ENCODE measurements at places on chromosomes 3 and 15.
A peak's percentile ranks its signal among the peaks of the same experiment; 100 is the strongest.

DNA sequence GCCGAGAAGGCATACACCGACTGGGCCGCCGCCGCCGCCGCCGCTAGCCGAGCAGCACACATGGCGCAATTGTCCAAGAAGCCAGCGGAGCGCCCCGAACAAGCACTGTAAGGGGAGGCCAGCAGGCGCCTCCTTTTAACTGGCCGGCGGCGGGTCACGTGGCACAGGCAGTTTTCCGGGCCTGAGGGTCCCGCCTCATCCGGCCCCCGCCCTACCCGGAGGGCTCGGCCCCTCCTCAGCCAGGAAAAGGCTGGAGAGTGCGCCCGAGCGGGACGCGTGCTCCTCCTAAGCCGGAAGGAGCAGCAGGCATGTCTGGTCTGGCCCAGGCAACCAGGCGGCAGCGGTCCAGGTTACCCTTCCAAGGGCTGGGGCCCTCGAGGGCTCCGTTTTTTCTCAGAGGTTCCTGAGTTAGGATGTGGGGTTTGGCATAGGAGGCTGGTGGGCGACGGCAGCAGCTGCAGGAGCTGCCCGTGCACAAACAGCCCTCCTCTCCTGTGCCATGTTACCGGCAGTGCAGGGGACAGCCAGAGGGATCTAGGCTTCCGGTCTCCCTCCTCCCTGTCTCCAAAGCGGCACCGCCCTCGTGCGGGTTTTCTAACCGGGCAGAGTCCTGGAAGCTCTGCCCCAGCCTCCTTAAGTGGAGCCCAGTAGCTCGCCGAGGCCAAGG, at the start of gene GPX1:
GPX1 (minus strand) TSS at position 137 of the 667 bp plus-strand sequence; CDS start at position 62, 75 bp downstream.
- DNase-seq = peak; percentile 97

DNA sequence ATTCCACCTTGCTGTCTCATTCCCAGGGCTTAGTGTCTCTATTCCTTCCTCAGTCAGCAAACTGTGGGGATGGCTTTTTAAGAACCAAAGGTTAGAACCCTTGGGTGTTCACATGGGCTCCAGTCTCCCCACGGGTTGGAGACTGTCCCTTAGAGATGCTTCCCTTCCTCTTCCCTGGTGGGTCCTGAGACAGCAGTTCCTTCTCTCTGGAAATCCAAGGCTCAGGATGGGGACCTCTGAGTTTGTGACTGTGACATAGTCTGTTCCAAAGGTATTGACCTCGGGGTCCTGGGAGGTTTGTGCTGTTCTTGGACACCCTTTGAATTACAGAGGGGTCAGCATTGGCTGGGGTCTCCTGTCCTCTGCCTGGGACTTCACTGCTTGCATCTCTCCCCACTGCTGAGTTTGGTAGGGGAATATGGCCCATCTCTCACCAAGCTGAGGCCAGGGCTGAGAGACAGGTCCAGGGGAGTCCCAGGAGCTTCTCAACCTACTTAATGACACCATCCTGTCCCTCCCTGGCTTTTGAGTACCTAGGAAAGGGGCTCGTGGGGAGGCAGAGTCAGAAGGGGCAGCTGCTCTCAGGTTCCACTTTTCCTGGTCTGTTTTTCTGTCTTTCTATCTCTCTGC, 1.5 kb downstream of the GRM2 start:
- DNase-seq = no peak

GRCh38 chr3:113712129-113712528, 15.7 kb upstream of the USF3 start:
- no peak for DNase-seq

GRCh38 chr3:66179793-66180192, 41.0 kb upstream of the SLC25A26 start:
- no peak for DNase-seq

GRCh38 chr3:168981396-168981795, 682.1 kb downstream of the MECOM start:
- no peak for DNase-seq
